ENCODE measurements at places on chromosomes 1 and 21.
A peak's percentile ranks its signal among the peaks of the same experiment; 100 is the strongest.

- DNase-seq: no peak
Observed at GRCh38 chr1:172497230-172497629, 35.7 kb upstream of the SUCO start.

DNA sequence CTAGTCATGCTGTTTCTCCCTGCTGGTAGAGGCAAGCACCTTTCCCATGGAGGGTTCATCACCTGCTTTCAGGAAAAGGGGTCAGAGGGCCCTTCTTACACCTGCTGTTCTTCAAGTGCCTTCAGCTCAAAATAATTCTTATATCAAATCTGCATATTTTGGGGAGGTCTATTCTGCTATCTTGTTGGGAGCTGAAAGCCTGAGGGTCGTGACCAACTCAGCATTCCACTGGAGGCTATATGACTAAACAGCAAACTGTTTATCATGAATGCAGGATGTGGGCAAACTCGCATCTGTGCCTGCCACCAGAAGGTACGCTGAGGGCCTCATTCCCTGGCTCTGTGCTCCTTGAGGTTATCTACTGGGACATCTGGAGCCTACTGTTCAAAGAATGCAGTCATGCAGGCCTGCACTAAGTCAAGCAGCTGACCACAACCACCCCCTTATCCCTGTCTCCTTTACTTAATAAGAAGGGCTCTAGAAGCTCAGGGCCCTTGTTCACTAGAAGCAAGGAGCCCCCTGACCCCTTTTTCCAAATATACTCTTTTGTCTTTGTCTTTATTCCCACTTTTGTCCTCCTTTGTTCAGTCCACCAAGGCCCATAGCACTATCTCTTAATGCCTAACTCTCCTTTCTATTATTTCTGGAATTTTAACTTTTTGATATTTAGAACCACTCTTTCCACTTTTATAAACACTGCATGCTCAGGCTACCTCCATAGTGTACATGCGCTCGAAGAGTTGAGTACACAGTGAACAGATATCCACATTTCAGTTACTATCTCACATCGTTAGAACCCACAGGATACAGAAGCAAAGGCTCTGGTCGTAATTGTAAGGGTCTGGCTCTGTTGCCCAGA lies 4.5 kb upstream of the TRIM17 start:
- DNase-seq: no peak

DNA sequence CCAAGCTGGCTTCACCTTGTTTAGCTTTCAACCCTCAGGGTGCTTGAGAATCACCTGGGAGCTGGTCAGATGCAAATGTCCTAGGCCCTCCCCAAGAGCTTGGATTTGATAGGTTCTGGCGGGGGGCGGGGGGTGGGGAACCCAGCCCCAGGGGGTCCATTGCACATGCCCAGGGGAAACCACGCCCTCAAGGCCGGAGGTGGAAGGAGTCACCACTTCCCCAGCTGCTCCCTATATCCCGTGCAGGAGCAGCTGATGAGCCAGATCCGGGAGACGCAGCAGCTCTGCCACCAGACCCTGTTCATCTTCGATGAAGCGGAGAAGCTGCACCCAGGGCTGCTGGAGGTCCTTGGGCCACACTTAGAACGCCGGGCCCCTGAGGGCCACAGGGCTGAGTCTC lies 5.8 kb downstream of the TOR3A start:
- no peak for DNase-seq

DNA sequence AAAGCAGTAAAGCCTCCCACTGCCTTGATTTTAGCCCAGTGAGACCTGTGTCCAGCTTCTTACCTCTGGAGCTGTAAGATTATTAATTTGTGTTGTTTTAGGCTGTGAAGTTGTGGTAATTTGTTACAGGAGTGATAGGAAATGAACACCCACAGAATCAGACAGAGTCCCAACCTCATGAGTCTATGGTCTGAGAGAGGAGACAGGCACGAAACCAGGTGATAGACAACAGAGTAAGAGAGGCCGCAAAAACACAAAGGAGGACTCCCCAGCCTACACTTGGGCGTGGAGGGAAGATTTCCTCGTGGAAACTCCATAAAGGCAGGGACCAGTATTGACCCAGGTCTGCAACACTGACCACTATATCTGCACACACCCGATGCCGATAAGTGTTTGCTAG lies 234.6 kb upstream of the JUN start:
- no peak for DNase-seq

GRCh38 chr1:113219377-113219776 lies 146.4 kb downstream of the LRIG2 start:
- no peak for DNase-seq

GRCh38 chr1:167054531-167054930 lies 35.6 kb downstream of the GPA33 start:
- DNase-seq: no peak

DNA sequence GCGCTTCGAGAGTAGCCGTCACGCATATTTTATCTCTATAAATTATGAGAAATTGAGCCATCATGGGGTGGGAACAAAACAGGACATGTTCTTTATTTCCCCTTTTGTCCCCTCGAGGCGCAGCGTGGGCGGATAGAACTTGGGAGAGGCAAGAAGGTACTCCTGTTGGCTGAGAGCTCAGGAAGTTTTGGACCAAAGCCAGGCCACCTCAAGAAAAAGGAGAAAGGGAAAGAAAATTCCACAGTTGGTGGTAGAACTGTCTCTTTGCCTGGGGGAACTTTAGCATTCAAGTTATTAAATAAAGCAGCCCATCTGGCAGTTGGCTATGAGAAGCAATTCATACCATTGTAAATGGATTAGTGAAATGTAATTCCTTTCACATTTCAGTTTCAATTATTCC lies 76.4 kb upstream of the DSCAM start:
- DNase-seq: no peak

DNA sequence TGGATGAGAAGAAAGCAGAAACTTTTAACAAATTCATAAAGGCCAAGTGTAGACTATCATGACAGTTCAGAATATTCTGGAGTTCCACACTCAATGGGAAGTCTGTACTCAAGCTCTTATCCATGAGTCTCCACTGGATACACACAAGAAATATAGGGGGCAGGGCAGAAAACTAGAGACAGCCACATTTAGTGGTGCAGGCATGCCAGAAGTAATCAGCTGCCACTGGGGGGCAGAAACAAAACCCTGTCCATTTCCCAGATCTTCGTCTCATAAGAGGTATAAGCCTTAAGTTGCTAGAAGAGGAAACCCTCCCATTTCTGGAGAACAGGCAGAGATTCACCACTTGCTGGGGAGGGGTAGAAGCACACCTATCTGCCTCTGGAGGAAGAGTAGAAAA lies 166.8 kb upstream of the GALNT2 start:
- DNase-seq: no peak

DNA sequence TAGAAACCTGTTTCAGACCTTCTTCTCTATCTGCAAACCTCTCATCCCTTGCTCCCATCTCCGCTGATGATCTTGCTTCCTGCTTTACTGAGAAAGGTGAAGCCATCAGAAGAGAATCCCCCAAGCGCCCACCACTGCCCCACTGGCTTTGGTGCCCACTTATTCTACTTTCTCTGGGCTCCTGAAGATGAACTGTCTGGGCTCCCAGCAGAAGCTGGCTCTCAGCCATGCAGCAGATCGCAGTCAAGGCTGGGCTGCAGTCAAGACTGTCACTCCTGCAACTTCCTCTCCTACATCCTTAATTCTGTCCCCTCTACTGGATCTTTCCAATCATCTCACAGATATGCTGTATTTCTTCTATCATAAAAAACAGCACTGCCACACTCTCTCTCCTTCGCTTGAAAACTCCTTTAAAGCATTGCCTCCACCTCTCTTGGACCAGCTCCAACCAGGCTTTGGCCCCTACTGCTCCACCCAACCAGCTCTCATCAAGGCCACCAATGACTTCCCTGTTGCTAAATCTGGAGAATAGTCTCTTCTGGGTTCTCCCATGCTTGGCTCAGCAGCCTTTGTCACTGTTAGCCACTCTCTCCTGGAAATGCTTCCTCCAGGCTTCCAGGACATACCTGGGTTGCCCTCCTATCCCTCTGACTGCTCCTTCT lies 25.8 kb downstream of the TRIM62 start:
- no peak for DNase-seq

GRCh38 chr21:27590271-27590670 lies 623.4 kb upstream of the ADAMTS5 start:
- no peak for DNase-seq

GRCh38 chr1:215718575-215719287 lies 151.6 kb downstream of the KCTD3 start:
- DNase-seq: no peak

- DNase-seq: no peak
Observed at GRCh38 chr1:107254306-107254705, 113.5 kb downstream of the NTNG1 start.

DNA sequence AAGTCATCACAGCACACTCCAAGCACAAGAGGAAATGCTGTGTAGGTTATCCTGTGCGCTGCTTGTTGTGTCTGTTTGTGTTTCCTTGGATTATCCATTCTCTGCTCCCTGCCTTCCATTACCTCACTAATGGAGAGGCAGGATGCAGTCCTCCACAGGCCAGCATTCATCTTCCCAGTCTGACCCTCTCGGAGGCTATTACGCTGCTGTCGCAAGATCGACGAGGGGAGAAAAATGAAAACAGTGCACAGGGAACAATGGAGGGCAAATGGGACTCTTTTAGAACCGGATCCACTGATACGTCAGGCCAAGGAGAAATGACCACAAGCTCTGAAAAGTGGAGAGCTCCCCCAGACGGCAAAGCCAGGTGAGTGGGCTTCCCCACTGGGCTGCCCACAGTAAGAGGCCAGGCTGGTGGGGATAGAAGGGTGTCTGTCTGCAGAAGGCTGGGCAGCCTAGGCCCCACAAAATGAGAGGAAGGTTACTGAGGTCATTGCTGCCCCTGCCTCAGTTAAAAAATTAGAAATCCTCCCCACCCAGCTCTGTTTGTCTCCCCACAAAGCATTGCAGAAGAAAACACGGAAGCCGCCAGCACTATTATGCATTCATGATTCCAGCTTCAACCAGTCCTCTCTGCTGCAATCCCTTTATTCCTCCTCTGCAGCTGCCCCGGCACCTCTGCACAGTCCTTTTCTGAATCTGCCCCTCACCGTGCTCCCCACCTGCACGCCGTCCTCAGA lies 21.7 kb downstream of the LRRN2 start:
- DNase-seq: no peak

DNA sequence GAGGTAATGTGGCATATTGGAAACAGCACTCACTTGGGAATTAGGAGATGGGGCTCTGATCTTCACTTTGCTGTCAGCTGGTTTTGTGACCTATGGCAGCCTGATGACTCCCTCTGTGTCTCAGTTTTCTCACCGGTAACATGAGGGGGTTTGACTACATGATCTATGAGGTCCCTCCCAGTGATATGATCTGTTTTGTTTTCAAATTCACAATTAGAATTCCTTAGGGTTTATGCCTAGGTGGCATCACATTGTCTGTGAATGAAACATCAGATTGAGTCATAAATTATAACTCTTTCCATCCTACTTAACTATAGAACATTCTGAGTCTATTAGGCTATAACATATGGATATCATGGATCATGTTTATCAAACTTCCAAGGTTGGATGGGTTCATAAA lies 386.6 kb downstream of the PTBP2 start:
- no peak for DNase-seq

DNA sequence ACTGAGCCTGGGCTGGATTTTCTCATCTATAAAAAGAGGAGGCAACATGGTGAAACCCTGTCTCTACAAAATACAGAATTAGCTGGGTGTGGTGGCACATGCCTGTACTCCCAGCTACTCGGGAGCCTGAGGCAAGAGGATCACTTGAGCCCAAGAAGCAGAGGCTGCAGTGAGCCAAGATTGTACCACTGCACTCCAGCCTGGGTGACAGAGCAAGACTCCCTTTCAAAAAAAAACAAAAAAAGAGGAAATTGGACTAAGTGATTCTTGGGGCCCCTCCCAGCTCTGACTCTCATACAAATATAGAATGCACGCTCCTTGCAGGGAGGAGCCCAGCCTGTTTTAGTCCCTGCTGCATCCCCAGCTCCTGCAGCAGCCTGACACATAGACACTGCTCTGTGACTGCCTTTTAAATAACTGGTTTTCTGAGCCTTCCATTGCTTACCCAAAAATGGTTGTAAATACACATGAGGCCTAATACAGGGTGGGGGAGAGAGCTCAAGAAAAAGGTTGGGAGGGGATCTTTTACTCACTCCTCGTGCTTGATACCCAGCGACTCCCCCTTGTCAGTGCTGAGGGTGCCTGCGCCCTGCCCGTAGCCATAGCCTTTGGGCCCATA lies 17.2 kb downstream of the CSRP1 start:
- DNase-seq: no peak

DNA sequence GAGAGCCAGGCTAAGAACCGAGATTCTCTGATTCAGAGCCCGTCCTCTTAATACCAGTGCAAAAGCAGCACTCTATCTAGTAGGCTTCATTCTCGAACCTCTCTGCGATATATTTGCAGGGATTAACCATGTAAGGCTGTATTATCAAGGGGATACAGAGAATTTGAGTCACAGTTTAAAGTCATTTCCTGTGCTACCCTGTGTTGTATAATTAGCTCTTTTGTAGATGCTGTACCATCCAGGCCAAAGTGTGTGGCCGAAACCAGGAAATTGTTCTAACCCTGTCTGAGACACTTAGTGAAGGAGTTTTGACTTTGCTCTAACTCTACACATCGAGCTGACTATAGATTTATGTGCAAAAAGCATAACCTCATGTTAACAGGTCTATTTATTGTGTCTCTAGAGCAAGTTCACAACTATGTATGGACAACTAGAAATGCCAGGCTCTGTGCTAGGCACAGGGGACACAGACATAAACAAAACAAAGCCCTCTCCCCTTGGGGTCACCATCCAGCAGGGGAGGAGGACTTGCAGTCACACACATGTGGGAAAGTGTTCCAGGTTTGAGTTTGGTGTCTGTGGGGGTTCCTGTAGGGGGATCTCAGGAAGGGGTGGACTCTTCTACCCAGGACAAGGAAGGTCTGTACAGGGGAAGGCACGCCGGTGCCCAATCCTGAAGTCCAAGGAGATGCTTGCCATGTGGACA lies 182.2 kb downstream of the DHRS3 start:
- DNase-seq: peak; percentile 23

All from stimulated activated CD4-positive, alpha-beta T cell treated with anti-CD3 and anti-CD28 coated beads, Interleukin-12 subunit alpha, Interleukin-12 subunit beta, amount 100 ng/mL, for 24 hours (primary cell).